G401 (cell line): ENCODE measurements at places on chromosomes 12 and 14. TPM values are rescaled to one million over a fixed set of nuclear protein-coding genes. Genes with fewer than 3 reads are reported as not detected.

The TIMELESS gene
- total RNA-seq: 33.3 and 37.4 TPM in 2 replicates

The KRT85 gene
- total RNA-seq: not detected in 2 replicates

The PLA2G1B gene
- not detected in 2 replicates for total RNA-seq

The CCDC184 gene
- total RNA-seq: 0.03 and 0.06 TPM in 2 replicates

The MANSC1 gene
- 1.6 and 1.7 TPM in 2 replicates for total RNA-seq

The OTOGL gene
- total RNA-seq: not detected in 2 replicates

The SPTB gene
- not detected in 2 replicates for total RNA-seq

The RIMBP2 gene
- total RNA-seq: 65.0 and 75.3 TPM in 2 replicates

The SSTR1 gene
- total RNA-seq: not detected in 2 replicates

- no peak for DNase-seq
These were observed 238.0 kb upstream of the SLC16A7 start for GRCh38 chr12:59357811-59358210.

- no peak for DNase-seq
These were observed 212.5 kb upstream of the DDHD1 start for GRCh38 chr14:53365486-53366130.

DNA sequence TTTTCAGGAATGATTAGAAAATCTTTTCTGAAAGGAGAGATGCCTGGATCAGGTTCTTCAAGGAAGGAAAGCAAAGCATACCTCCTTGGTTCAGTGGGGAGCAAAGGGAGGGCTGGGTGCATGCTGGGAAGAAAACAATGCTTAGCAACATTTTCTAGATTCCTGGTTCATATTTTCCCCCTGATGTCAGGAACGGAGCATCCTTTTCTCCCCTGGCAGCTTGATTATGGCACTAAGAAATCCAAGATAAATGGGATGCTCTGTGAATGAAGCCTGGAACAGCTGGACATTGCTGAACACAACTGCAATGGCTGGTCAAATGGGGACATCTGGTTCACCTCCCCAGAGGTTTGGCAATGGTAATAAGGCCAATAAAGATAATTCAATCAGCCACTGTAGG lies 50.9 kb downstream of the KCNA5 start:
- no peak for DNase-seq

DNA sequence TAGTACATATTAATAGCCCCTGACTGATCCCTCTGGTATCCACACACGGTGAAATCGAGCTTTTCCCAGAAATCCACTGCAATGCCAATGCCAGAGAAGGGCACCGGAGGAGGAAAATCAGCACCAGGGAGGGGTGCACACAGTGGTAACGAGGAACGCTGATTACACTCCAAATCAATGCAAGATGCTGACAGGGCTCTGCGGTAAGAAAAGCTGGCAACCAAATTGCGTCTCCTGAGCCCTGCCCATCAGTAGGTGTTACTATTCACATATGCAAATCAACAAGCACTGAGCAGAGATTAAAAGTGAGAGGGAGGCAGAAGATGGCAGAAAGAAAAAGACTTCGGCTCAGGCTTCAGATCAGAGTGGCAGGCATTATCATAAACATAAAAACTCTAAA lies 159.1 kb downstream of the RPS29 start:
- DNase-seq: no peak

GRCh38 chr12:3641428-3642018 lies 111.4 kb downstream of the CRACR2A start:
- no peak for DNase-seq

GRCh38 chr12:130796985-130797686 lies 41.9 kb downstream of the STX2 start:
- no peak for DNase-seq

DNA sequence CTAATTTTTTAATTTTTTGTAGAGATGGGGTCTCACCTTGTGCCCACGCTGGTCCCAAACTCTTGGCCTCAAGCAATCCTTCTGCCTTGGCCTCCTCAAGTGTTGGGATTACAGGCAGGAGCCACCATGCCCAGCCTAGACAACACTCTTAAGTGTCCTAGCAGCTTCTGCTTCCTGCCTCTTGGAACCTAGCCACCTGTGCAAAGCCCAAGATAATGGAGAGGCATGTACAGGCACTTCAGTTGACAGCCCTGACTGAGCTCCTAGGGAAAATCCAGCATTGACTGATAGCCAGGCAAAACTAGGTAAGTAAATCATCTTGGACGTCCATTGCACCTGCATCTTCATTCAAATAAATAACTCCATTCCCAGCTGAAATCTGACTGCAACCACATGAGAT lies 15.5 kb downstream of the COX14 start:
- DNase-seq: peak; percentile 33

- DNase-seq: no peak
These were observed 39.7 kb downstream of the LEMD3 start for GRCh38 chr12:65208964-65209654.

GRCh38 chr12:26633591-26634210 lies 199.3 kb downstream of the ITPR2 start:
- DNase-seq: no peak

DNA sequence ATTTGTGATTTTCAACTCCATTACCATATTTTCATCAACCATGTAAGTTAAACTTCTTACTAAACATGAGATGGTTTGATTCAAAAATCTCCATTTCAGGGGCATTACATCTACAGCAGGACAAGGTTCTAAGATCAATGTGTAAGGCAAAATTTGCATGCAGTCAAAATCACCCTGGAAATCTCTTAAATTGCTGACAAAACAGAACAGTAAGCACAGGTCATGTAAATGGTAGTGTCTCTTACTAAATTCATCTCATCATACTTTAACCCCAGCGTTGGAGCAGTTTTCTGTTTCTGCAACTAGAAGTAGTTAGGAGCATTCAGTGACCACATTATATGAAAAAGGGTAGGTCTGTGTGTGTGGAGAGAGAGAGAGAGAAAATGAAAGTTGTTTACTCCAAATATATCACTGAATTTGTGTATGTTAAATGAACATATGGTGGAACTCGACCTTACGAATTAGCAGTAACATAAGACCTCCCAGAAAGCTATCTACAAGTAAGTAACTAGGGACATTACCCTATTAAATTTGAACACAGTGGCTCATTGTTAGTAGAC lies 227.5 kb downstream of the SSPN start:
- no peak for DNase-seq

DNA sequence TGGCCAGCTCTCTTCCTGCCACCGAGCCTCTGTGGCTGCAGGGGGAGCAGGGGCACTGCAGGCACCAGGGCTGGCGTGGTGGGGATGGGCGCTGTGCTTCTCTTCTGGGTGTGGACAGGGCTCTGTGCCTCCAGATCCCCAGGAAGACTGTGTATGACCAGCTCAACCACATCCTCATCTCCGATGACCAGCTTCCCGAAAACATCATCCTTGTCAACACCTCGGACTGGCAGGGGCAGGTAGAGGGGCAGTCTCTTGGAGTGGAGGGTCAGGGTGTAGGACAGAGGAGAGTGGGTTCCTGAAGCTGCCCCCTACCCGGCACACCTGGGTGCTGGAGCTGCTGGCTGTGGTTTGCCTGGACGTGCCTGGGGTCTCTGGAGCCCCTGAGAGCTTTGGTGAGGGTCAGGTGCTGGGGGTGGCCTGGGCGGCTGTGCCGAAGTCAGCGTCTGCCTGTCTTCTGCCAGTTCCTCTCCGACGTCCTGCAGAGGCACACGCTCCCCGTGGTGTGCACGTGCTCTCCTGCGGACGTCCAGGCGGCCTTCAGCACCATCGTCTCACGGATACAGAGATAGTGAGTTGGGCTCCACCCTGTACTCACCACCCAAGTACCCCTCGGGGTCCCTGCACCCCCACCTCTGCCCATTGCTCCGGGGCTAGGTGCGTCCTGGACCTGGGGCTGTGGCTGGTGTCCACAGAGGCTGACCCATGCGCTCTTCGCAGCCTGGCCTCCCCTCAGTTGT lies 15.8 kb upstream of the TEX22 start:
- no peak for DNase-seq

DNA sequence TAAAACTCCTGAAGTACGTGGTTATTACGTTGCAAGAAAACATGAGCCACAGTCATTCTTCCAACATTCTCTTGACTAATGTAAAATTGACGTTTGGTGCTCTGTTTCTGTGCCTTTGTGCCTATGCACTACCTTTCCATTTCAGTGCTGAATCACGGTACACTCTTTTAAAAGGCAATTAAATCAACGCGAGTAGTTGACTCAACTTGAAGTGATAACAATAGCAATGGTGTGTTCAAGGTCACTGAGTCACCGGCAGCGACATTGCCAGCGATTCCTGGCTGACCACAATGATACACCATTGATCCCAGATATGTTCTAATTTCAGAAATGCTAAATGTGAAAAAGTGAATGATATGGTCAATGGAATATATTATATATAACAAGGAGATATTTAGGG lies 17.8 kb downstream of the AK7 start:
- no peak for DNase-seq
